GM12878 (cell line): ENCODE measurements at places on chromosomes 6 and 20. TPM values are rescaled to one million over a fixed set of nuclear protein-coding genes. Genes with fewer than 3 reads are reported as not detected.

Gene IL17A
- not detected in 2 replicates for total RNA-seq

Gene CALHM4
- not detected in 2 replicates for total RNA-seq

Gene MAP7
- 0.13 and 0.21 TPM in 2 replicates for total RNA-seq

Gene RFX6
- total RNA-seq: not detected in 2 replicates

Gene HCRTR2
- total RNA-seq: not detected in 2 replicates

Gene CDH4
- not detected in 2 replicates for total RNA-seq

Gene MEP1A
- total RNA-seq: not detected in 2 replicates

- no peak overlapping the region for H3K27ac ChIP-seq
- no peaks in the 10 kb centered on the region; the same call in 1 of the 2 replicates for H3K27me3 ChIP-seq
- H3K4me3 ChIP-seq: no peak overlapping the region
- DNase-seq: no peak
Measured at GRCh38 chr6:10033223-10033829, 381.5 kb downstream of the TFAP2A start.

GRCh38 chr6:12483712-12484111 lies 193.6 kb downstream of the EDN1 start:
- H3K4me1 ChIP-seq: peaks cover 7% of the 10 kb centered on the region; the same call in 1 of the 2 replicates
- H3K36me3 ChIP-seq: no peaks in the 10 kb centered on the region
- H3K27me3 ChIP-seq: no peaks in the 10 kb centered on the region
- H3K27ac ChIP-seq: no peak overlapping the region
- peak overlapping the region; percentile 27; the same call in 1 of the 2 replicates for H3K4me3 ChIP-seq

- no peaks in the 10 kb centered on the region for H3K27me3 ChIP-seq
- no peaks in the 10 kb centered on the region for H3K36me3 ChIP-seq
- H3K4me1 ChIP-seq: peaks cover 22% of the 10 kb centered on the region
- DNase-seq: no peak
Measured at GRCh38 chr6:43884652-43885022, 114.6 kb downstream of the VEGFA start.

DNA sequence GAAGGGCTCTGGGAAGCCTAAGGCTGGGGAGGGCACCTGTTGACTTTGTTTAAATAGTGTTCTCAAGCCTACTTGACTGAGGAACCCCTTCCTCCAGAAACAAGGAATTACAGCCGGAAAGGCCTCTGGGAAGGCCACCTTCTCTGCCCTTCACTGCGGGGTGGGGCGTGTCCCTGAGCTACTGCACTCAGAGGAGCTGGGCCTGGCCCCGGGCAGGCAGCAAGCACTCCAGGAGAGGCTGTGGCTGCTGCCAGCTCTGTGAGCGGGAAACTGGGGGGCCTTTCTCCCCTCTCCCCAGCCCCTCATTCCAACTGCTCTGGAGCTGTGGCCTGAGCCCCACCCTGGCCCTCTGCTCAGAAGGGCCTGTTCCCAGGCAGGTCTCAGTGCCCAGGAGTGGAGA lies 4.0 kb upstream of the OSBPL2 start:
- peaks cover 5% of the 10 kb centered on the region for H3K4me1 ChIP-seq
- no peaks in the 10 kb centered on the region for H3K27me3 ChIP-seq
- no peak for DNase-seq
- no peak overlapping the region for H3K4me3 ChIP-seq
- H3K27ac ChIP-seq: no peak overlapping the region

GRCh38 chr6:132209351-132209750 lies 191.9 kb downstream of the MOXD1 start:
- no peaks in the 10 kb centered on the region for H3K4me1 ChIP-seq
- H3K27me3 ChIP-seq: peaks cover 1% of the 10 kb centered on the region
- no peak overlapping the region for H3K27ac ChIP-seq
- no peaks in the 10 kb centered on the region for H3K36me3 ChIP-seq
- H3K4me3 ChIP-seq: no peak overlapping the region

DNA sequence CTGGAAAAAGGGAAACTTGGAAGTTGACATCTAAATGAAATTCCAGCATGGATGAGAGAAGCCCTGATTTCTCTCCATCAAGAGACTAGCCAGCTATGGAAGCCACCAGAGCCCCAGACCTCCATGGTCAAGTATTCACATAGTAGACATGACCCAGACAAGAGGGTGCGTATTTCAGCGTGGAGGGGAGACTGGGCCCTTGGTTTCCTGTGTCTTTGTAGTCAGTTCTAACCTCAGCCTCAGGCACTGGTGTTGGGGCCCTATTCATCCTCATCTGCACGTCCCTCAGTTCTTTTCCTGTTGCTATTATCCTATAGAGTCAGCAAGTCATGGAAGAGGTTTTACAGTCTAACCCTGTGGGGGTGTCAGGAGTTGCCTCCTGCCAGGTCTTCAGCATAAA lies 12.5 kb downstream of the GNL1 start:
- no peak for DNase-seq
- H3K4me1 ChIP-seq: peaks cover 7% of the 10 kb centered on the region; the same call in 1 of the 2 replicates
- H3K27ac ChIP-seq: no peak overlapping the region
- no peak overlapping the region for H3K4me3 ChIP-seq

GRCh38 chr20:57281900-57282299 lies 15.5 kb upstream of the BMP7 start:
- no peaks in the 10 kb centered on the region for H3K36me3 ChIP-seq
- peaks cover 12% of the 10 kb centered on the region for H3K27me3 ChIP-seq
- no peak for DNase-seq
- H3K4me3 ChIP-seq: no peak overlapping the region

- H3K27ac ChIP-seq: no peak overlapping the region
- no peaks in the 10 kb centered on the region for H3K36me3 ChIP-seq
- no peak for DNase-seq
- H3K4me3 ChIP-seq: no peak overlapping the region
Measured at GRCh38 chr6:8658416-8658815, 223.1 kb upstream of the SLC35B3 start.

DNA sequence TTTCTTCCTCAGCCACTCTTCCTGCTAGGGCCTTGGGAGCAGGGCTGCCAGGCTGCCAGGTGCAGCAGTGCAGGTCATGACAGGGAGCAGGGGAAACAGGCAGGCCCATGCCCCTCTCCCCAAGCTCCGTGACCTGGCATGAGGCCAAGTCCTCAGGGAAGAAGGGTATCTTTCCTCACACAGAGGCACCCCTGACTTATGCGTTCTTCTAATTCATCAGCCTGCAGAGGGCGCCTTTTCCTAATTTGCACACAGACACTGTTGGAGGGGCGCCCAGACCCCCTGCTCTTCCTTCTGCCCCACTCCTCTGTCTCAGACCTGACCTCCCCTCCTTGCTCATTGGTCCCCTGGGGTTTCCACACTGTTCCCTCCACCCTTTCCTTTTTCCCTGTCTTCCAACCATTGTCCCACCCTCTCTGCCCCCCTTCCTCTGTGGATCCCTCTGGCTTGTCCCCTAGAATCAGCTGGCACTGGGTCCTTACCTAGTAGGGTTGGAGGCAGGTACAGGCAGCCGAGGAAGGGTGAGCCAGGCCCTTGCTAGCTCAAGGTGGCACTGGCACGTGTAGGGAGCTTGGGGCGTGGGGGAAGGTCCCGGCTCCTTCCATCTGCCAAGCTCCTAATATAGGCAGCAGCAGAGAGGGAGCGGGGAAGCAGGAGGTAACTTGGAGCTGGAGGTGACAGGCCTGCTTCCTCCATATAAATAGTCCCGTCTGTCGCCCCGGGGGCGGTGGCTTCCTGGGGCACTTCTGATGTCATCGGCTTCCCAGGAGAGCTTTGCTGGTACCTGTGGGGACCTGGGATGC lies 154.9 kb upstream of the MLN start:
- H3K27ac ChIP-seq: no peak overlapping the region
- no peaks in the 10 kb centered on the region; the same call in 1 of the 2 replicates for H3K27me3 ChIP-seq
- DNase-seq: no peak

GRCh38 chr6:75345413-75345812 lies 60.8 kb upstream of the TMEM30A start:
- H3K27ac ChIP-seq: no peak overlapping the region
- DNase-seq: no peak
- no peaks in the 10 kb centered on the region for H3K27me3 ChIP-seq

- H3K36me3 ChIP-seq: no peaks in the 10 kb centered on the region
- H3K4me1 ChIP-seq: no peaks in the 10 kb centered on the region
- no peak within 1 kb of the TSS for H3K4me3 ChIP-seq
- H3K27me3 ChIP-seq: no peaks in the 10 kb centered on the region
- H3K27ac ChIP-seq: no peak within 1 kb of the TSS
- no peak for DNase-seq
Measured at GRCh38 chr20:257419-257818, at the start of gene DEFB132. Gene DEFB132, plus strand, starts transcription at chr20:257724. Its CDS starts 55 bp downstream, at chr20:257779.

GRCh38 chr6:134539865-134540323 lies 222.0 kb upstream of the SGK1 start:
- no peak for DNase-seq
- H3K4me1 ChIP-seq: no peaks in the 10 kb centered on the region
- no peak overlapping the region for H3K27ac ChIP-seq
- H3K36me3 ChIP-seq: no peaks in the 10 kb centered on the region
- peaks cover 2% of the 10 kb centered on the region; the same call in 1 of the 2 replicates for H3K27me3 ChIP-seq

GRCh38 chr6:558089-558488 lies 98.8 kb downstream of the HUS1B start:
- H3K27ac ChIP-seq: no peak overlapping the region
- DNase-seq: no peak
- H3K4me3 ChIP-seq: no peak overlapping the region

- no peak overlapping the region for H3K4me3 ChIP-seq
- no peaks in the 10 kb centered on the region for H3K27me3 ChIP-seq
- H3K27ac ChIP-seq: no peak overlapping the region
- H3K36me3 ChIP-seq: no peaks in the 10 kb centered on the region; the same call in 1 of the 2 replicates
Measured at GRCh38 chr6:160998217-160998616, 6.6 kb downstream of the MAP3K4 start.

DNA sequence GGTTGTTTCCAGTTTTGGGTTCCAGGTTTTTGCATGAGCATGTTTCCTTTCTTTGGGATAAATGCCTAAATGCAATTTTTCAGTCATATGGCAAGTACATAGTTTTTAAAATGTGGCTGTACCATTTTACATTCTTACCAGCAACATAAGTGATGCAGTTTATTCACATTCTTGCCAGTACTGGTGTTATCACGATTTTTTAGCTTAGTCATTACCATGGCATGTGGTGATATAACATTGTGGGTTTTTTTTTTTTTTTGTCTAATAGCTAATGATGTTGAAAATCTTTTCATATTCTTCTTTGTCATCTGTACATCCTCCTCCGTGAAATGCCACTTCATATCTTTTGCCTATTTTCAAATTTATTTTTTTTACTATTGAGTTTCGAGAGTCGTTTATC lies 2.9 kb upstream of the TDRD6 start:
- no peaks in the 10 kb centered on the region for H3K36me3 ChIP-seq
- no peaks in the 10 kb centered on the region for H3K4me1 ChIP-seq
- no peak overlapping the region for H3K27ac ChIP-seq
- H3K27me3 ChIP-seq: no peaks in the 10 kb centered on the region
- no peak overlapping the region for H3K4me3 ChIP-seq

DNA sequence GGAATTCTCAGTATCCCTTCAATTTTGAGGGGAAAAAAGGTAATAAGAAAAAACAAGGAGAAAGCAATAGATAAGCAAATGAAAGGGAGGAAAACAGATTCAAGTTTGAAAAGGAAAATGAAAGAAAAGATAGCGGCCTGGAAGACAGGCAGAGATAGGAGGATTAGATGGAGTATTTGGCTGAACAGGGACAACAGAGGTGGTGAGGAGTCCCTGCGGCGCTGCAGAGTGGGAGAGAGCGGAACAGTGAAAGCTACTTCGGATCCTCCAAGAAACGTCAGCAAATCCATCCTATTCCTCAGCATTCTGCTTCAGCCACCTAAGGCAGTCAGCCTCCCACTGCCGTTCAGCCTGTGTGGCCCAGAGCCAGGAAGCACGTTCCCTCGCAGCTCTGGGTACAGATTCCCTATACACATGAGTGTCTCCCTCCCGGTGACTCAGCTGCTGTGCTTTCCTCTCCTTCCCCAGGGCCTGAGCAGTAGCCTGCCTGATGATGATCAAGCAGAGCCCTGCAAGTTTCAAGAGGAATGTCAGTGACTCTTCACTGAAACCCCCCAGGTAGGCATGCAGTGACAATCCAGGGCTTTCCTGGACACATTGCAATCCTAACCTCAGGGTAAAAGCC lies 43.4 kb upstream of the CDYL start:
- no peak for DNase-seq
- no peaks in the 10 kb centered on the region for H3K27me3 ChIP-seq
- H3K4me3 ChIP-seq: no peak overlapping the region; the same call in 1 of the 2 replicates

DNA sequence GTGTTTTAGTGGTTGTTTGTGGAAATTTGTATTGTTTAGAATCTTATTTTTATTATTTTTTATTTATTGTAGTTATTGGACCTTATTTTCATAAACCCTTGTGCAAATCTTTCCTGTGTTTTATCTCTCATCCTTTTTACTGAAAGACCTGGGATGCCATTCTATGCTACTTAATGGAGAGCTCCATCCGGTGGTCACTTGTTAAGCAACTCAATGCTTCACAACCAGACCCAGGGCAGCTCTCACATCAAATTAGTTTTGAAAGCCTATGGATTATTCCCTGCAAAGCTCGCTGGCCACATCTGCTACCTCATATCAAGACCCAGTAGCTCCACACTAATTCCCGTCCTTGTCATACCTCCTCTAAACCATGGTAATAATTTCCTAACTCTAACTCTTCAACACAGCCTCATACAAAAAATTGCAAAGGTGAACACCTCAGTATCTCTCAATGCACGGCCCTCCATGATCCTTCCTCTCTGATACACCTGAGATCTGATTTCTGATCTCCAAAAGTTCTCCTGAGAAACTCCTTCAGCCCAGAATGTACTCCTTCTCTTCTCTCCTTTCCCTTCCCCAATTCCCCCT lies 296.6 kb upstream of the MANEA start:
- no peak for DNase-seq
- no peaks in the 10 kb centered on the region for H3K4me1 ChIP-seq
- H3K36me3 ChIP-seq: no peaks in the 10 kb centered on the region
- H3K27ac ChIP-seq: no peak overlapping the region

GRCh38 chr6:66796987-66797386 lies 1090.0 kb upstream of the EYS start:
- no peak for DNase-seq
- no peaks in the 10 kb centered on the region for H3K36me3 ChIP-seq
- no peak overlapping the region for H3K27ac ChIP-seq
- no peaks in the 10 kb centered on the region for H3K27me3 ChIP-seq
- no peaks in the 10 kb centered on the region for H3K4me1 ChIP-seq

- no peak overlapping the region for H3K27ac ChIP-seq
- DNase-seq: no peak
- peaks cover 6% of the 10 kb centered on the region for H3K36me3 ChIP-seq
Measured at GRCh38 chr20:38751360-38751976, 3.2 kb downstream of the ACTR5 start.

GRCh38 chr6:166516251-166516884 lies 70.1 kb downstream of the RAMACL start:
- no peak overlapping the region for H3K4me3 ChIP-seq
- no peaks in the 10 kb centered on the region for H3K27me3 ChIP-seq
- no peak overlapping the region for H3K27ac ChIP-seq
- H3K4me1 ChIP-seq: peaks cover 8% of the 10 kb centered on the region
- H3K36me3 ChIP-seq: no peaks in the 10 kb centered on the region

DNA sequence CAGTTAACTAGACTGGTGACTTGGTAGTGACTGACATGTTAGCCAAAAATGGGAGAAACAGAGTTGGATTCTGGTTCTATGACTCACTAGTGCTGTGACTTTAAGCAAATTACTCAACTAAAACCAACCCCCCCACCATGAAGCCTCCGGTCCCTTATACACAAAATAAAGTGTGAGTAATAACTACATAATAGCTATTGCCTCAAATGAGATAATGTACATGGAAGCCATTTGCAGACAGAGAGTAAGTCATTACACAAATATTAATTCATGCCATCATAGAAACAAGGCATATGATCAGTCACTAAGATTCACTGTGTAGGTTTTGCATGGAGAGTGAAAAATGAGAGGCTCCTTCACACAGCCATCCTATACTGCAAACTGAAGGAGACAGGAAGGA lies 111.9 kb downstream of the HIVEP2 start:
- H3K36me3 ChIP-seq: peaks cover 7% of the 10 kb centered on the region
- H3K27ac ChIP-seq: no peak overlapping the region
- no peaks in the 10 kb centered on the region for H3K27me3 ChIP-seq

- H3K4me3 ChIP-seq: no peak overlapping the region
- H3K27me3 ChIP-seq: no peaks in the 10 kb centered on the region
- DNase-seq: no peak
- peaks cover 8% of the 10 kb centered on the region; the same call in 1 of the 2 replicates for H3K4me1 ChIP-seq
- H3K36me3 ChIP-seq: no peaks in the 10 kb centered on the region
Measured at GRCh38 chr6:18269253-18269652, 4.9 kb upstream of the DEK start.
